ENCODE measurements at places on chromosomes 4 and X.

DNA sequence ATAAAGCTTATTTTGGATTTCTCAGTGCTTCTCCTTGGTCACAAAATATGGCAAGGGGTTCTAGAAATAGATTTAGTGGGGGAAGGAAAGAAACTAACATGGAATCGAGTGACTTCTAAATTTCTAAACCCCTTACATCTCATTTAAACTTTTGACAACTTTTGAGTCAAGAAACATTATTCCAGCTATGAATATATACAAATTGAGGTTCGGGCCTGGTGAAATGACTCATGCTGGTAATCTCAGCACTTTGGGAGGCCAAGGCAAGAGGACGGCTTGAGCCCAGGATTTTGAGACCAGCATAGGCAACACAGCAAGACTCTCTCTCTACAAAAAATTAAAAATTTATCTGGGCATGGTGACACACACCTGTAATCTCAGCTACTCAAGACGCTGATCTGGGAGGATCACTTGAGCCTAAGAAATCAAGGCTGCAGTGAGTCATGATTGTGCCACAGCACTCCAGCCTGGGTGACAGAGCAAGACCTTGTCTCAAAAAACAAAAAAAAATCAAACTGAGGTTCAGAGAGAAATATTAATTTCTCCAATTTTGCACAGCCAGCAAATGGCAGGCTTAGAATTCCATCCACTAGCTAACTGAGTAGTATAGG lies 99.8 kb downstream of the ANXA3 start:
- DNase-seq: peak; percentile 61

DNA sequence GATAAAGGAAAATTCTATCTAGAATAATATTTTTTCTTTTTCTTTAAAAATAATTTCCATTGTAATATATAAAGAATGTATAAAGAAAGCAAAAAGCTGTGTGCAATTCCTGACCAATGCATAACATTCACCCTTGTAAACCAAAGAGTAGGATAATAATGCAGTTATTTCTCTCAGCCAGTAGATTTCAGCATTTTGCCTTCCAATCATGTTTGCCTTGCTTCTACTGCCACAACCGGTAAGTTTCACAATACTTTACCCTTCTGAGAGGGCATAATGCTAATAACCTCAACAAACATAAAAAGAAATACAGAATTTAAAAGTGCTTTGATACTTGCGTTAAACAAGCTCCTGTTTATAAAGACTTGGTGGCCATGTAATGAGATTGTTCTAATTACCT lies 59.9 kb downstream of the CHIC2 start:
- DNase-seq: no peak

DNA sequence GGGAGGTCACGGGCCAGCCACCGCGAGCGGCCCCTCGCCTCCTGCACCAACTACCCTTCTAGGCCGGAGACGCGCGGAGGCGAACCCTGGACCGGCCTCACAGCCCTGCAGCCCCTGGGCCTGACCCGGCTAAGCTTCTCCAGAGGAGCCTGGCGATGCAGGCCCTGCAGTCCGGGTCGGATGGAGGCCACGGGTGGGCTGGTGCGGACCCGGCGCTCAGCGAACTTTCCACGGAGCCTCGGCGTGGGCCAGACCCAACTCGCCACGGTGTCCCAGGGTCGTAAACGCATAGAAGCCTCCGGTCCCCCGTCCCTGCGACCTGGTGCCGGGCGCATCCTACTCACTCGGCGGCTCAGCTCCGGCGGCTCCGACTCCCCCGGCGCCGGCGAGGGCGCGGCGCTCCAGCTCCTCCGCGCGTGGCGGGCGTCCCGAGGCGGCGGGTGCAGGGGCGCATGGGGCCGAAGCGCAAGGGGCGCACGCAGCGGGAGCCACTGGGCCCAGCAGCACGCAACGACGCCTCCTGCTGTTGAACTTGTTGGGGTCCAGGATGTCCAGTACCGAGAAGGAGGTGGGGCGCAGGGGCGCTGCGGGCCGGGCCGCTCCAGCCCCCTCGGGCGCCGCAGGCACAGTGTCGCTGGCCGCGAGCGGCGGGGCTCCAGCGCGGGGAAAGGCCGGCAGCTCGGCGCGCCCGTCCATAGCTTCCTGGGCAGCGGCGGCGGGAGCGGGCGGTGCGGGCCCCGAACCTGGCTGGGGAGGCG lies 427 bp downstream of the NKX1-1 start:
- DNase-seq: no peak

- no peak for DNase-seq
Observed at GRCh38 chr4:1208266-1208961, 36.0 kb upstream of the SPON2 start.

- no peak for DNase-seq
Observed at GRCh38 chr4:14168919-14169318, 541.4 kb upstream of the BOD1L1 start.

GRCh38 chr4:145720656-145721055 lies 40.7 kb downstream of the C4orf51 start:
- DNase-seq: no peak

GRCh38 chrX:13622401-13622964 lies 30.5 kb upstream of the TCEANC start:
- no peak for DNase-seq

DNA sequence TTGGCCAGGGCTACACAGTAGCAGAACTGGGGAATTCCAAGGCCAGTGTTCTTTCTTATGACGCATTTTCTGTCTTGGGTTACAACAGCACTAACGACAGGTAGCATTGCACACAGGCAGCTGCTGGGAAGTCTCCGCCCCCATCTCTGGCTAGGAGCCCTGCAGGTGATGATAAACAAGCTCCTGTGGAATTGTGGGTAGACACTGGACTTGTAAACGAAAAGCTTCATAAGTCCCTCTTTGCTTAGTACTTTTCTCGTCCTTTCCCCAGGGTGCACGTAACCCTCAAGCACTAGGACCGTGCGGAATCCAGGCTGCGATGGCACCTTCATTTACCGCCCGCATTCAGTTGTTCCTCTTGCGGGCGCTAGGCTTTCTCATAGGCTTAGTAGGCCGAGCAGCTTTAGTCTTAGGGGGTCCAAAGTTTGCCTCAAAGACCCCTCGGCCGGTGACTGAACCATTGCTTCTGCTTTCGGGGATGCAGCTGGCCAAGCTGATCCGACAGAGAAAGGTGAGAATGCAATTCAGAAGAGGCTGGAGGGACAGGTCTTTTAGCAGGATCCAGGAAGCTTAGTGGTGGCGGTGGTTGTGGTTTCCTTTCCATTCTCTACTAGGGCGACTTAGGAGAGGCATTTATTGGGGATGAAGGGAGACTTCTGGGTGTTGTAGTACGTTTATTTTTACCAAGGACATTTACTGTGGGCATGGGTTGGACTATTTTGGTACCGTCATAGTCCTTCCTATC lies at the start of gene FAAH2:
FAAH2 (plus strand) TSS at position 200 of the 745 bp plus-strand sequence; CDS start at position 320, 120 bp downstream.
- DNase-seq: no peak

- DNase-seq: peak; percentile 80
Observed at GRCh38 chrX:132612821-132613564, 124.2 kb upstream of the MBNL3 start.

DNA sequence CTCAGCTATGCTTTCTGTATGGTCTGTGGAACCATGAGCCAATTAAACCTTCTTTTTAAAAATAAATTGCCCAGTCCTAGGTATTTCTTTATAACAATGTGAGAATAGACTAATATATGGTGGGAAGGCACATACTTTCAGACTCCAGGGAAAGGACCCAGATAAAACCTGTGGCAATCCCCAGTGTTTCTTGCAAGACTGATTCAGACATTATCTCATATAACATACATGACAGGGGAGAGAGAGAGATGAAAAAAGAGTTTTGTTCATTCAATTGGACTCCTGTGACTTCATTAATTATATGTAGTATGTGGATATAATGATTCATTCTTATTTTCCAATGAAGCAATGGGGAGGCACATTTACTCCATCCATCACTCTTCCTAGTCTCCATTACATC lies 291.4 kb upstream of the PRKX start:
- no peak for DNase-seq

- DNase-seq: peak; percentile 36
Observed at GRCh38 chrX:34638116-34638515, 19.0 kb downstream of the TMEM47 start.

- DNase-seq: no peak
Observed at GRCh38 chr4:3039706-3040366, 34.5 kb downstream of the HTT-AS start.

GRCh38 chrX:109858602-109859341 lies 125.7 kb upstream of the ACSL4 start:
- DNase-seq: no peak

DNA sequence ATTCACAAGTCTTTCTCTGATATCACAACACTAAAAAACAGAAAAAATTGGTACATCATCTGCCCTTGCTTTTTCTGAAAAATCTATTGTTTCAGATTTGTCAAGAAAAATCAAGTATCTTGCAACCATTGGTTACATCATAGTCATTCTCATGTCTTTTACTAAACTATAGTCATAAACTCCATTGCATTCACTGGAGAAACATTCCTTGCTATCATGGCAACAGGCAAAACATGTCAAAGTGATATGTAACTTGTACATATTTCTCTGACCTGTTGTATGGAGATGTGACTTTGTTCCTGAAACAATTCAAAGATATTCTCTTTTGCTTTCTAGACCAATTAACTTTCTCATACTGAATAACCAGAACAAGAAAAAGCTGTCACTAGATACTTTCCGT lies 121.9 kb upstream of the ANK2 start:
- no peak for DNase-seq

GRCh38 chrX:115503099-115503498 lies 57.9 kb upstream of the PLS3 start:
- no peak for DNase-seq

GRCh38 chr4:155885666-155886065 lies 17.8 kb upstream of the TDO2 start:
- DNase-seq: no peak

DNA sequence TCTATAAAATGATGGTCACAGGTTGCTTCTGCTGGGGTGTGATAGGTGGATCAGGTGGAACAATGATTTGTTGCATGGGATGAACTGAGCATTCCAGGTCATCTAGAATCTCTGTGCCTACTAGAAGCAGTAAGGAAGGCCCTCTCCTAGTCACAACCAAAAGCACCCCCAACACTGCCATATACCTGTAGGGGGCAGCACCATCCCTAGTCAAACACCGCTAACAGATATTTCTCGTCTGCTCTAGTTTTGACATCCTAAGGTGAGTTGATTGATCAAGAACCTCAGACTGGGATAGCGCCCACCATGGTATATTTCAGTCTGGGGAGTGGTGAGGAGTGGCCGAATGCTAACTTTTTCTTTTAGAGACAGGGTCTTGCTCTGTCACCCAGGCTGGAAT lies 160.2 kb downstream of the NHS start:
- peak; percentile 10 for DNase-seq

DNA sequence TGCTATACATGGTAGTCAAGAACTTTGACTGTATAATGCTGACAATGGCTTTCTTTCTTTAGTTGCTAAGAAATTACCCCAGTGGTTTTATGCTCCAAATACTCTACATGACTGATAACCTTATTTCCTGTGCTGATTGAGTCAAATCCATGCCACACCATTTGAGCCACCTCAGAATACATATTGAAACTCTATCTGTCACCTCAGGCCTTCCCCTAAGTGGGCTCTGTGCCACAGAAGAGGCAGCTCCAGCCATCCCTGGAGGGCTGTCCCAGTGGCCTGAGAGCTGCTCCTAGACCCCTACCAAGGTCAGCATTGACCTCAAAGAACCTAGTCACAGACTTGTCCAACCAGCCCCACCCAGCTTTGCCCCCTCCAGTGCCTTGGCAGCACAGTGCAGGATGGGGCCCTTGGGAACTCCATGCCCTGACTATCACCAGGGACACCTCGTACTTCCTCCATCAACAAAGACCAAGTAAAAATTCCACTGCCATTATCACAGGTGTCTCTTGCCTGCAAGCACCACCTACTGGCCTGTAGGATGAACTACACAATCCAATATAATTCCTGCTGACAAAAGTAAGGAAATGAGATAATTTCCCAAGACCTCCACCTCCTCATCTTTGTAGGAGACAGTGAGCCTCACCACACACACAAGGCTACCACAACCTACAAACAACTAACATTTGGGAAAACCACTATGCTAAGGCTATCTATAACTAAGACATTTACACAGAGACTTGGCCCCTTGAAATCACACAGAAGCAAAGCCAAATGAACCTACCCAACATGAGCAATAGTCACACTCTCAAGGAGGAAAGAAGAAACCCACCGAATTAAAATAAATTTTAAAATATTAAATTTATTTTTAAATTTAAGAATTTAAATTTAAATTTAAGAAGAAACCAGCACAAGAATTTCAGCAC lies 239.9 kb downstream of the NKX6-1 start:
- DNase-seq: peak; percentile 4

DNA sequence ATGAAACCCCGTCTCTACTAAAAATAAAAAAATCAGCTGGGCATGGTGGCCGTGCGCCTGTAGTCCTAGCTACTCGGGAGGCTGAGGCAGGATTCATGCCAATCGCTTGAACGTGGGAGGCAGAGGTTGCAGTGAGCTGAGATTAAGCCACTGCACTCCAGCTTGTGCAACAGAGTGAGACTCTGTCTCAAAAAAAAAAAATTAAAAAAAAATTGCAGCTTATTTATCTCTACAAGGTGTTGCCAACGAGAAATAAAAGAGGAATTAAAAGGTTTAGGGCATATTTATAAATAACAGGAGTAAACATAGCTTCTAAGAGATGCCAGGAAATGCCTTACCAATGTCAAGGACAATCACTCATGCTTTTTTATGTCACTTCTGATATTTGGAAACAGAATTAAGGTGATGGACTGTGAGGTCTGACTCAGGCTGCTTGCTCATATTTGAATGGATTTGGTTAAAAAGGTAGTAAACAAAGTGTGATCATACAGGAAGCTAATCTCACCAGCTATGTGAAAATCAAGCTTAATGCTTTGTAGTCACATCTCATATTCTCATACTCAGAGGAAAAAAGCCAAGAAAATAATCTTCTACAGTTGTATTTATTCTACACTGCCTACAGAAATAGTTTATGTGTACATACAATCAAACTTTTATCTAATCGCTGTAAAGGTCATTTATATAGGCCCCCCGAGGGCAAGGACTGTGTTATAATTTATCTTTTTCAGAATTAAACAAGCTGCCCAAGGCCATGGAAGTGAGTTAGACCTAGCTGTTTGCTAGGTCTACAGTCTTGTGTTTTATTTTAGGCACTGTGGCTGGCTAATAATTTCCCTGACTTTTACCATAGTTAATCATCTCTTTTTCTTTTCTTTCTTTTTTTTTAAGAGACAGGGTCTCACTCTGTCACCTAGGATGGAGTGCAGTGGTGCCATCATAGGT lies 61.1 kb upstream of the RBMX start:
- DNase-seq: no peak

DNA sequence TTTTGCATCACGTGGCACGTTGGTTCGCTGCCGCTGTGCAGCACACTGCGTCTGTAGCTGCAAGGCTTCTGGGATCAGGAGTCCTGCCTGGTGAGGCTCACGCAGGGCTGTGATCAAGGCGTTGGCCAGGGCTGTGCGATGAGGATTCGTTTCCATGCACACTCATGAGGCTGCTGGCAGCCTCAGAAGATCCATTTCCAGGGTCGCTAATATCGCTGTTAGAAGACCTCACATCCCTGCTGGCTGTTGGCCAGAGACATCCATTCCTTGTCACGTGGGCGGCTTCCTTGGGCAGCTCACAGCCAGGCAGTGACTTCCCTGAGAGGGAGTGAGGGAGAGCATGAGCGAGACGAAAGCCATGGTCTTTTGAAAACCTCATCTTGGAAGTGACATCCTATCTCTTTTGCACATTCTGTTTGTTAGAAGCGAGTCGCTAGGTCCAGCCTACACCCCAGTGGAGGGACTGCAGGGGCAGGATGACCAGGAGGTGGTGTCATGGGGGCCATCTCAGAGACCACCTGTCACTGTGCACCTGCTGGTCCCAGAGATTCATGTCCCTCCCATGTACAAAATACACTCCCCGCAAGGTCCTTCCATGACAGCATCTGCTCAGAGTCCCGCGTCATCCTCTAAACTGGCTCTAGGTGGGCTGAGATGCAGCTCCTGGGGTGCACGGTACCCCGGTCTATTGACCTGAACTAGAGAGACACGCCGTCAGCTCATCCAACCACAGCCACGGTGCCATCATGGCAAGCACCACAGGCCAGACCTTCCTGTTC lies 12.2 kb downstream of the RGS12 start:
- DNase-seq: no peak
